ENCODE measurements at places on chromosomes 11 and 22.

DNA sequence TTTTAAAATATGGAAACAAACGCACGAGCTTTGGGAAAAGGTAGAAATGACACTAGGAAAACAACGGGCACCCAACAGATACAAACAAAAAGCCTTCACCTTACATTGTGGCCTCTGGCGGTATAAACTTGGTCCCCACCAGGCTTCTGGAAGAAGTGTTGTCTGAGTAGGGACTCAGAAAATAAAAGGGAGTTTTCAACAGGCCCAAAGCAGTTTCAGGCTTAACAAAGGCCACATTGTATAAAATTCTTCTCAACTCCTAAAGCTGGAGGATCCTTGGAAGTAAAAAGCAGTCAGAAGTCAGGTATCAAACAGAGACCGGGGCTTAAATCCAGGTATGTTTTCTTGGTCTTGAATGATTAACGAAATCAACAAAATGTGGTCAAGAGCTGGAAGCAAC lies 61.0 kb downstream of the LARGE1 start:
- no peak for DNase-seq

GRCh38 chr11:73420136-73420535 lies 43.9 kb downstream of the RELT start:
- no peak for DNase-seq

DNA sequence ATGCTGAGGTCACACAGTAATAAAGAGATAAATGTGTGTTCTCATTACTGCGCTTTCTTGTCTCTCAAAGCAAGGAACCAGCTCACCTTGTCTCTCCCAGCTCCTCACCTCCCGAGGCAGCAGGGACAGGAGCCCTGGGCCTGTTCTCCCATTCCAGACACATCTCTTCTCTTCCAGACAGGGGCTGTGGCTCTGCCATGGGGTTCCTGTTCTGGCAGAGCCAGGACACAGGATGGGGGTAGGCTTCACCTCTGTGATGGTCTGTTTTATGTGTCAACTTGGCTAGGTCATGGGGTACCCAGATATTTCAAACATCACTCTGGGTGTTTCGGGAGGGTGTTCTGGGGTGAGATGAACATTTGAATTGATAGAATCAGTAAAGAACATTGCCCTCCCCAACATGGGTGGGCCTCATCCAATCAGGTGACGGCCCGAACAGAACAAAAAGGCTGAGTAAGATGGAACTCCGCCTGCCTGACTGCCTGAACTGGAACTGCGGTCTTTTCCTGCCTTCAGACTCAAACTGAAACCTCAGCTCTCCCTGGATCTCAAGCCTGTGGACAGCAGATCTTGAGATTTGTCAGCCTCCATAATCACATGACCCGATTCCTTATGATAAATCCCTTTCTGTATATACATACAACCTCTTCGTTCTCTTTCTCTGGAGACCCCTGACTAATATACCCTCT lies 2.0 kb upstream of the VSIG10L2 start:
- no peak for DNase-seq

DNA sequence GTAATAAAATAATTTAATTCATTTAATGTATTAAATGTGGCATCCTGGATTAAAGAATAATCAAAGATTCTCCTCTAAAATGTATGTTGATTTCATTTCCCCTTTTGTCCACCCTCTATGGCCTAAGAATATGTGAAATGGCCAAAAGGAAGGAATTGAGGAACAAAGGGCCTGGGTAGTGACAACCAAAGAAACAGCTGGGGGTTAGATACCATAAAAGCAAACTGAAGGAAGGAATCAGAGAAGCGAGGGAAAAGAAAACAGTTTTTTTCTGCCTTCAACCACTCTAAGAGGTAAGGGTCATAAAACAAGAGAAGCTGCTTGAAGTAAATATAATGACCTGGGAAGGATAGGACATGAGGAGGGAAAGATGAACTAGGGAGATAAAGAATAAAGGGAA lies 139.3 kb downstream of the FAM76B start:
- DNase-seq: no peak

- DNase-seq: no peak
Observed at GRCh38 chr11:65981101-65981740, 19.7 kb downstream of the SART1 start.

DNA sequence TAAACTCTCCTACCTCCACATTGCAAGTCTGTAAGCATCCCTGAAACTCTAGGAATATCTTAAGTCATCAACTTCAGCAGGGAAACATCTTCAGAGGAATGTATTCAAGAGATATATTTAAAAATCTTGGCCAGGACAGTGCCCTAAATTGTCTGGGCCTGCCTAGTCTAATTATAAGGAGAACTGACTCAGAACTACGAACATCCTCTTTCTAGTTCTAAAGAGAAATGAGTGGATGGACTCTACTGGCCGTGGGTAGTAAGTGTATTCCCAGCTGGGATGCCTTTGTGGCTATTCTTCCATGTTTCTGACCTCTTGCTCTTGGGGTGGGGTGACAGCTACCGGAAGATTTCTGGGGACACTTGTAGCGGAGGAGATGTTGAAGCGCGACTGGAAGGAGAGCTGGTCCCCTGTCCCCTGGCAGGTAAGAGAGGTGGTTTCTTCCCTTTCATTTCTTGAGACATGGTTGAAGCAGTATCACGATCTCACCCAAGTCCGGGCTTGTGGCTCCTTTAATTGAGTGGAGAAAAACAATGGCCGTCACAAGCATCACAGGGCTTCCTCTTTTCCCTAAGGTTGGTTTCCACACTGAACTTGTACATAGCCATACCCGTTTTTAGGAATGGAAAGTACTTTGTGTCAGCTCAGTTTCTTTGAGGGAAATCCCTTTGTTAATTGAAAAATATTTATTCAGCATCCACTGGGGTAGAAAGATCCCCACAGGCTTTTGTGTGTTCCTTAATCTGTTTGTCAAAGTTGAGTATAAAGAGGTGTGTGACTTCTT lies 97.7 kb upstream of the SORL1-AS1 start:
- no peak for DNase-seq

GRCh38 chr22:30829901-30830550 lies 135.4 kb downstream of the OSBP2 start:
- DNase-seq: no peak

DNA sequence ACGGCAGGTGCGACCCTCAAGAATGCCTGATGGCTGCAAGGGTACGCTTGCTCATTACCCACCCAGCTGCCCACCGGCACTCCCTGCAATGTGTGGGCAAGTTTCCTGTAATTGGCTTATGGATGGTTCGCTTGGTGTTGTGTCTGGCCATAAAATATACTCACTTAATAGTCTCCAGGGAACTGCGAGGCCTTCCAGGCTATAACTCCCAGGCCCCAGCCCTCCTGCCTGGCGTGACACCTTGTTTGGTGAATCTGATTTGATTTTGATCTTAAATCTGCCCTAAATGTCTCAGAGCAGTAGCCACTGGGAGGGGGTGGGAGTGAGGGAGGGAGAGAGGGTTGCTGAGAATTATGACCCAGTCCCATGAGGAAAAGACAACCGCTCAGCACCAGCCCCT lies 572.2 kb downstream of the BUD13 start:
- no peak for DNase-seq

GRCh38 chr11:134636071-134636470 lies 224.0 kb upstream of the B3GAT1 start:
- no peak for DNase-seq

DNA sequence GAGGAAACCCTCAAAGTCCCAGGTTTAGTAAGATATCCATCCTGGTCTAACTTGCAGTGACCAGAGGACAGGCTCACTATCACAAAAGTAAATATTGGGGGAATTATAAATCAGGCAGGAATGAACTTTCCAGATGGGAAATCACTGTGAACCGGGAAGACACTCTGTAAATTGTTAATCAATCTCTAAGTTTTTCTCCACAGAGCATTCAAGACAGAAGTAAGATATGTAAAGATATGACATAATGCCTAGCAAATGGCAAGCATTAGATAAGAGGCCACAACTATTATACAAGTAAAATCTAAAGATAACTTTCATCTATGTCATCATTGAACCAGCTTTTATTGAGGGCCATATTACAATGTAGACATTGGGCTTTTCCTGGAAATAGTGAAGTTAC lies 35.3 kb upstream of the LRRC4C start:
- no peak for DNase-seq

DNA sequence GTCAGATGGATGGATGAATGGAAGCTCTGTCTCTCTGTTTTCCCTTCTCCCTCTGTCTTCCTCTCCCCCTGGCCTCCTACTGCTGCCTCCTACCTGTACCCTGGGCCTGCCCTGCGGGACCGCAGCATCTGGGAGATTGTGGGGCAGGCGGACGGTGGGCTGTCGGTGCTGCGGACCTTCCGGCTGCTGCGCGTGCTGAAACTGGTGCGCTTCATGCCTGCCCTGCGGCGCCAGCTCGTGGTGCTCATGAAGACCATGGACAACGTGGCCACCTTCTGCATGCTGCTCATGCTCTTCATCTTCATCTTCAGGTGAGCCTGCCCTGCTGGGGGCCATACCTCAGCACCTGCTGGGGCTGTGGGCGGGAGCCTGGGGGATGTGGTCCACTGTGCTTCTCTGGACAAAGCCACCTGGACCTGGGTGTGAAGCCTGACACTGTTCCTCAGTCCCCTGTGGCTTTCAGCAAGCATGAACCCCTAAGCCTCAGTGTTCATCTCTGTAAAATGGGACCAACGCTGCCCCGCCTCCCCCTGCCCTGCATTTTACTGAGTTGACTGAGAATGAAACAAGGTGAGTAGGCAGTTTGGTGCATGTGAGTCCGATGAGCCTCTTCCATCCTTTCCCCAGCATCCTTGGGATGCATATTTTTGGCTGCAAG lies 88.4 kb downstream of the CACNA1I start:
- DNase-seq: no peak

DNA sequence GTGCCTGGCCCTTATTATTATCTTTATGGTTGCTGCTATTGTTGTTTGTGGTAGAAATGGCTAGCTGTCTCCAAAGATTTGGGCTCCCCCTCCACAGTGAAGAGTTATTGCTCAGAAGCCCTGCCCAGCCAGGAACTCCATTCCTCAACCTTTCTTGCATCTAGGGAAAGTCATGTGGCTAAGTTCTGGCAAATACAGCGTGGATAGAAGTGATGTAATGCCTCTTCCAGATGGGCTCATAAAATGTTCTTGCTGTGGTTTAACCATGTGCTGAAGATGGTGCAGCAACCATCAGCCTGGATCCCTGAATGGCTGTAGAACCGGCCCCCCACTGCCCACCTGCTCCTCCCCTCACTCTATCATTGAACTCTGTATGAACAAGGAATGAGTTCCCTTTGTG lies 203.5 kb upstream of the E2F8 start:
- DNase-seq: no peak

DNA sequence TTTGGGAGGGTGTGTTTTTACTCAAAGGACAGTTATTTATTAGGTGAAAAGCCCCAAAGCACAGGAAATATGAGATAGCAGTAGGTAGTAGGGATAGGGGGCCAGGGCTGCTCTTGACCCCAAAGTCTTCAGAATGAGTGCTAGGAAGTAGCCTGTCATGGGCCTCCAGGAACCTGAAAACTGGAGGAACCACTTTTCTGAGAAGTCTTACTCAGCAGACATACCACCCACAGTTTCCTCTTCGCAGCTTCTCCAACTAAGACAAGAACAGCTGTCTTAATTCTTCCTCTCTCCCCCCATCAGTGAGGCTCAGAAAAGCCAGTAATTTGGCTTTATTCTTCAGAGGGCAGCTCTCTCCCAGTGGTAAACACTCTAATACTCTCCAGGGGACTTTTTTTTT lies 84.0 kb upstream of the CTSC start:
- no peak for DNase-seq

GRCh38 chr11:8650401-8650990 lies 32.0 kb downstream of the TRIM66 start:
- DNase-seq: no peak

- DNase-seq: peak; percentile 86
Observed at GRCh38 chr11:117528097-117528721, 200.6 kb downstream of the CEP164 start.

- no peak for DNase-seq
Observed at GRCh38 chr22:37454857-37455686, 27.8 kb upstream of the ELFN2 start.

- no peak for DNase-seq
Observed at GRCh38 chr11:64251016-64251752, at the start of gene PLCB3. PLCB3 (plus strand) TSS chr11:64251530; CDS start chr11:64251650, 120 bp downstream.

DNA sequence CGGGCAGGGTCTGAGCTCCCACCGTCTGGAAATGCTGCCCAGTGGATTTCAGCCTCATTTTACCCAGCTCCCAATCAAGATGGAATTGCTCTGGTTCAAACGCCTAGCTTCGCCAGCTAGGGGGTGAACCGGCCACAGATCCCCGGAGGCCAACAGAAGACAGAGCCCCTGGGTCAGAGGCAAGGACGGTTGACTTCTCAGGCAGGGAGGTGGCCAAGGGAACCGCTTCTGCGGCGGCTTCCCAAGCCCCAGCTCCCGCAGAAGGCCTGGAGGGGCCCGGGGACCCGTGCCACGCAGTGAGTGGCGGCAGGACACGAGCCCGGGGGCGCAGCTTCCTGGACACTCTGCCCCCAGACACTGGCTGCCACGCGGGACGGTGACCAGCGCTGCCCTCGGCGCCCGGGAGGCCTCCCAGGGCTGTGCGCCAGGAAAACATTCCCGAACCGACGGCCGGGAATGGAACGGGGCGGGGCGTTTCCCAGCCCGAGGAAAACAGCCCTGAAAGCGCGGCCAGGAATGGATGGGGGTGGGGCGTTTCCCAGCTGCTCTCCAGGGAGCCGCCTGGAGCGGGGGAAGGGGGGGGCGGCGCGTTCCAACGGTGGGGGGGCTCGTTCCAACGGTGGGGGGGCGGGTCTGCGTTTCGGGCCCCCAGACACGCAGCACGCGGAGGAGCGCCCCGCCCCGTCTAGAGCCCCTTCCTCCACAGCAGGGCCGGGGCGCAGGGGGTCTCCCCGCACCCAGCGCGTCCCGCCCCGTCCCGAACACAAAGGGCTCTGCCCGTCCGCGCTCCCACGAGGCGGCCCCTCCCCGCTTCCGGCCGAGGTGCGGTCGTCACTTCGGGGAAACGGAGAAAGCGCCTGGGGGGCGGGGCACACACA lies 13.5 kb upstream of the B4GALNT4 start:
- no peak for DNase-seq

DNA sequence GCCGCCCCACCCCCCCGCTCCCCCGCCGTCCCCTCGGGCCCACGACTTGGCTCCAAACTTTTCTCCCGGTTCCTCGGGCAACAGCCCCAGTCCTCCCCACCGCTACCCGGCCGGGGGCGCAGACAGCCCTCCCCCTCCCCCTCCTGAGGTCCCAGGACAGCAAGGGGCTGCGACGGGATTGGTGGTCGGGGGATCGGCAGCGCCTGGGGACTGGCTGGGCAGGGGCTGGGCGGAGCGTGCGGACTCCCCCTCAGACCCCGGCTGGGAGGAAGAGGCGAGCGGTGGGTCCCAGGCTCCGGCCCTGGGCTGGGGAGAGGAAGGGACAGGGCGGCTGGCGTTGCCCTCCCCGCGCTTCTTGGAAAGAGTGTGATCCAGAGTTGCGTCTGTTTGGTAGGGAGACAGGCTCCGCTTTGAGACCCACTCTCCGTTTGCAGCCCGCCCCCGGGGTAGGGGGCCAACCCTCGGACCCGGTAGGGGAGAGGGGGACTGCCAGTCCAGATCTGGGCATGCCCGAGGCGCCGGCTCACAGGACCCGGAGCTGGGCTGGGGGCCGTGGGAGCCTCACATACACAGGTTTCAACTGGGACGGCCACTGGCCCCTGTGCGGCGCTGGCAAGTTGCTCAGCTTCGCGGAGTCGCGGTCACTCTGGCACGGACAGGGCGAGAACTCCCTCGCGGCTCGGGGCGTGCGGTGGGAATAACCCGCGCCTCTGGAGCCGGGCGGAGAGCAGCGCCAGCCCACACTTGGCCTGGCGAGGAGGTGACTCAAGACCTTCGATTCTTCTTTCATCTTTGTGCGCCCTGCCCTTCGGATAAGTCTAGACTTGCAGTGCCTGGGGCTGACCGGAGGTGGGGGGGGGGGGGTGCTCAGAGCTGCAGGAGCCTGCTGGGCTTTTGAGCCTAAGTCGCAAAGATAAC lies 999 bp downstream of the TSKU start:
- DNase-seq: no peak

- DNase-seq: no peak
Observed at GRCh38 chr22:39502789-39503409, 809 bp downstream of the MIEF1 start.
